ENCODE measurements at places on chromosomes 16 and 17.

GRCh38 chr17:8120520-8121406 is 2.4 kb upstream of the ALOXE3 start:
- no peak for DNase-seq

DNA sequence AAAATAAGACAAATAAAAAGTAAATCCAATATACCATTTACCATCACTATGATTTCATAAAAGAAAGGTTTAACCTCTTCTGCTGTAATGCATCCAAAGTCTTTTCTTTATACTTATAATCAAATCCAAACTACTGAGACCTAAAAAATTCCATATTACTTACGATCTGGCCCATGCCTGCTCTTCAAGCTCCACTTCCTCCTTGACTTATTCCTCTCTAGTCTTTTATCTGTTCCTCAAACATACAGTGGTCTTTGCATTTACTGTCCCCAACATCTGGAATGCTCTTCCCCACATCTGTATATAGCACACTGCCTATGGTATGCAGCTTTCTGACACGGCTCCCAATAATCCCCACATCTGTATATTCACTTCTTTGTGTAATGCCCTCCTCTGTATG is 33.8 kb downstream of the PCTP start:
- DNase-seq = no peak

DNA sequence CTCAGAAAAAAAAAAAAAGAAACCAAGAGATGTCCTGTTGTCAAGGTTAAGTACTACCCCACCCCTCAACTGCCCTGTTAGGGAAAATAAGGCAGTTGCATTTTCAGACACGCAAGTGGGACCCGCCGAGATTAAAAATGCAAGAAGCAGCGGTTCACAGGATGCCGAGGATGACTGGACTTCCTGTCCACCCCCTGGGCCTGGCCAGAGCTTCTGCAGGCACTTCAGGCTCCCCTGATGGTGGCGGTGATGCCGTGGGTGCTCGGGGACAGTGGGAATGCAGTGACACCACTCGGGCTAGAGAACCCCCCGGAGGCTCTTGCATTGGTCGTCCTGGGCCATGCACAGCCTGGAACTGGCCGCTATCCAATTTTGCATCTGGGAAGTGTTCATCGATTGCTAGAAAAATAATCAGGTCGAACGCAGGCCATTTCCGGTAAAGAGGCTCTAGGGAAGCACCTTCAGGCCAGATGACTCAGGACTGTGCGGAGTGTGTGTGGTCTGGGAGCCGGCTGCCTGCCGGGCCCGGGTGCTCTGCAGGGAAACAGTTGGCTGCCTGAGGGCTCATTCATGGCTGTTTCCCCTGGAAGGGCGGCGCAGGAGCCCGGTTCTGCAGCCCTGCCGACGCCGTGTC is 13.4 kb upstream of the CRISPLD2 start:
- no peak for DNase-seq

DNA sequence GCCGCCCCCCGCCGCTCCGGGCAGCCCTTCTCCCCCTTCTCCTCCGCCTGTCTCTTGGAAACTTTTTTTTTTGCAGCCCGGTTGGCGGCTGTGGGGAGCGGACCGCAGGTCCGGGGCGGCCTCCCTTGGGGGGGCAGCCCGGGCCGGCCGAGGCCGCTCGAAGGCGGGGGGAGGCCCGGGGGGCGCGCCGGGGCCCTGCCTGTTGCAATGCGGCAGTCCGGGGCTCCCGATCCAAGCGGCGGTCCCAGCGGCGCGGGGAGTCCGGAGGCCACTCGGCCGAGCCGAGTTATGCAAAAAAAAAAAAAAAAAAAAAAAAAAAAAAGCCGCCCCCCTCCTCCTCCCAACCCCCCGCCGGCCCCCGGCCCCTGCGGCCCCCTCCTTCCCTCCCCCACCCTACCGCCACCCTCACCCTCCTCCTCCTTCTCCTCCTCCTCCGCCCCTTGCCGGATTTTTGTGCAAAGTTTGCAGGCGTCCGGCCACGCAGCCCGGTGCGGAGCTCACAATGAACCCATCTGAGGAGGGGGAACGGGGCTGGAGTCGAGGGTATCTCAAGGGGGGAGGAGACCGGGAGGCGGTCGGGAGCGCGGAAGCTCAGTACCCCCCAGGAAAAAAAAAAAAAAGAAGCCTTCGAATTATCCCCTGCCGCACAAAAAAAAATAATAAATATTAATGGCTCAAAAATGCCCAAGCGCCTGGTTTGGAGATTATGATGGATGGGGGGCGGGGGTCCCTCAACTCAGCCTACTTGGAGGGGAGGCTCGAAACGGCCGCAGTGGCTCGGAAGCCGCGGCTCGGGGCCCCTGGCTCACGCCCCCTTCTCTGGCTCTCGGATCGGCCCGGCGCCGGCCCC is at the start of gene ZNF423:
Gene ZNF423, minus strand, starts transcription at position 291 of the 850 bp plus-strand sequence. CDS start 338 bp downstream, outside the sequence.
- DNase-seq = no peak

- DNase-seq = no peak
Observed at GRCh38 chr16:53920988-53921387, 217.0 kb downstream of the FTO start.

All from NCI-H187 treated with DMSO at 0.1 percent for 48 hours (cell line).